IMR-90 (cell line): ENCODE measurements at places on chromosomes 16 and 17.

DNA sequence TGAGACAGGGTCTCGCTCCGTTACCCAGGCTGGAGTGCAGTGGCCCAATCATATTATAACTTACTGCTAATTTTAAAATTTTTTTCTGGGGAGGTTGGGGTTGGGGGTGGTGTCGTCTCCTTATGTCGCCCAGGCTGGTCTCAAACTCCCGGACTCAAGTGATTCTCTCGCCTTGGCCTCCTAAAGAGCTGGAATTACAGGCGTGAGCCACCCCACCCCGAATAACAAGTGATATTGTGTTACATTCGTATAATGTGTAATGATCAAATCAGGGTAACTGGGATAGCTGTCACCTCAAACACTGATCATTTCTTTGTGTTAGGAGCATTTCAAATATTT is 16.2 kb upstream of the KPNA2 start:
- no peak for DNase-seq

DNA sequence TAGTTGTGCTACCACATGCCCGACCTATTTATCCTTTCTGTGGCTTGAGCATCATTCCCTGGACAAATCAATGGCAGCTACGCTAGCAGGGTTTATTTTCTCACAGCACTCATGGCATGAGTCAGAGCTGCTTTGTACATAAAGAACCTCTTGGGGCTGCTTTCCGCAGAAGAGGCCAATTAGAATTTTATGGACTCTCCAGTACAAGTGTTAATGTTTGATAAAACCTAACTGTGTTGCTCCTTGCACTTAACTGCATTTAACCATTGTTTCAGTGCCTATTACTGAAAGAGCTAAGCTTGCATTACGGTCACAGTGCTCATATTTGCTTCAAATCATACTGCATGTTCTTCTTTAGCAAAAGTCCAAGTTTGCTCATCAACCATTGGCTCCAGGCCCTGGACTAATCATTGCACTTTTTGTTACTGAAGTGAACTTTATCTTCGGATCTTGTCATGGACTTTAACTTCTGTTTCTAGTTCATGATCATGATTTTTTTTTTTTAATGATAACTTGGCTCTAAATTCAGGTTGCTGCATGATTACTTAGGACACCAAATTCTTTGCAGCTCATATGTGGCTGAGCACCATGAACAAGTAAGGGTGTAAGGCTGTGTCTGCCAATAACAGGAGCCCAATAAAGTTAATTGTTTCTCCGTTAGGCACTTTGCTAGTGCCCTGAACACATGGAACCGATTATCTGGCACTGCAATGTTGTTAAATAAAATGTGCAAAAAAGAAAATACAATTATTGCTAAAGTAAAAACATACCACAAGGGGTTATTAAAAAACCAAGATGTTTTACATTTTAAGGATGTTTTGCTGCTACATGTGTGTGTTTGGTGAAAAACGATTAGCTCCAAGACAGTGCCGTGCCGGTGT is 492.2 kb downstream of the KCNJ2 start:
- DNase-seq: peak; percentile 12

DNA sequence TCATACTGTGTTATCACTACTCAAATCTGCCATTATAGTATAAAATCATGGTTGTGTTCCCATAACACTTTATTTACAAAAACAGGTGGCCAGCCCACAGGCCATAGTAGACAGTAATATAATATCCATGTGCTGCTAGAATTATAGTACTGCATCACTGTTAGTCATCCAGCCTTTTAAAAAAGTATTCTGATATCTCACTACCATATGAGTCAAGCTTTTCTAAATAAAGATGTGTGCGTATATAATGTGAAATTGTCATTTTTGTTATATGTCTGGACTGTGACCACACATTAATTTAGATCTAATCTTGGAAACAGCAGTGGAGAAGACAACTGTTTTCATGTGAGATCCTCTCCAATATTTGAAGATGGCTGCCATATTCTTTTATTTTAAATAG is 1049.1 kb upstream of the GOT2 start:
- DNase-seq: peak; percentile 7

GRCh38 chr16:85986931-85987749 is 88.2 kb downstream of the IRF8 start:
- no peak for DNase-seq

GRCh38 chr16:86578611-86579267 is 390 bp downstream of the FOXL1 start:
- DNase-seq: peak; percentile 80

DNA sequence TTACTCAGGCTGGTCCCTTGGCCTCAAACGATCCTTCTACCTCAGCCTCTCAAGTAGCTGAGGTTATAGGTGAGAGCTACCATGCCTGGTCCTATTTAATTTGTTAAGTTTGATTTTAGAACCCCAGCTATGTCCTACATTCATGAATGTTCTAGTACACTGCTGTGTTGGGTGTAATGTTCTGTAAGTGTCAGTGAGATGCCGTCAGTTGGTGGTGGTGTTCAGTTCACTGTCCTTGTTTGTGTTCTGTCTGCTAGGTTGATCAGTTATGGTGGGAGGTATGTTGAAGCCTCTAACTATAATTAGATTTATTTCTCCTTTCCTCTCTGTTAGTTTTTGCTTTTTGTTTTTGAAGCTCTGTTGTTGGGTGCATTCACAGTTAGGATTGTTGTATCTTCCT is 8.3 kb downstream of the IST1 start:
- DNase-seq: no peak

DNA sequence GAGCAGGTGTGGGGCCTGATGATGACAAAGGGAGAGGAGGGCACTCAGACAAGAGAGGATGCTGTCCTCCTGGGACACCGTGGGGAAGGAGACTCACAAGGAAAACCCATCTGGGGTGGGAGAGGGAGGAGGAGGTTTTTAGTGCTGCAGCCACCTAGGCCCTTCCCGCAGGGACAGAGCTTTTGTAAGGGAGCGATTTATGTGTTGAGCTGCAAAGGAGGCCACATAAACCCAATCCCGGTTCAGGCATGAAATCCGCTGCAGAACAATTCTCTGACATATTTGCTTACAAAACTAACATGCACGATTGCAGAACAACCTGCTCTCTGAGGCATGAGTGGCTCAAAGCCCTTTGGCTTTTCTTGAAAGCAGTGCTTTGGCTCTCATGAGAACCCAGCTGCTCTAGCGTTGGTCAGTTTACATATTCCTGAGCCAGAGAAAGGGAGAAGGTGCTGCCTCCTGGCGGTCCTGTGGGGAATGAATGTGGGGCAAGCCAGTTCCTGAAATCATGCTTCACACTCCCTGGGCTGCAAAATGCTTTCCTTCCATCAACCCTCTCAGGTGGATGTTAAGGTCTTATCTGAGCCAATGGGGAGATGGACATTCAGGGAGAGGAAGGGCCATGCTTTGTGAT is 122.4 kb upstream of the NLRP1 start:
- peak; percentile 63 for DNase-seq

DNA sequence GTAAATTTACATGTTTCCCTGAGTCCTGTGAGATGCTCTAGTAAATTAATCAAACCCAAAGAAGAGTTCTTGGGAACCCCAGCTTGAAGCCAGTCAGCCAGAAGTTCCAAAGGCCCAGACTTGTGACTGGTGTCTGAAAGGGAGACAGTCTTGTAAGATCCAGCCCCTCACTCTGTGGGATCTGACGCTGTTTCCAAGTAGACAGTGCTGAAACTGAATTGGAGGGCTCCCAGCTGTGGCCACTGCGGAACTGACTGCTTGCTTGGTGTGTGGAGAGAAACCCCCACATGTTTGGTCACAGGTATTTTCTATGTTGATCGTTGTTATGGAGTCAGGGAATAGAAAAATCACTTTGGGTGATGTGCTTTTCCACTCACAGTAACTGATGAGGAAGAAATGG is 5.5 kb upstream of the CDRT4 start:
- no peak for DNase-seq

DNA sequence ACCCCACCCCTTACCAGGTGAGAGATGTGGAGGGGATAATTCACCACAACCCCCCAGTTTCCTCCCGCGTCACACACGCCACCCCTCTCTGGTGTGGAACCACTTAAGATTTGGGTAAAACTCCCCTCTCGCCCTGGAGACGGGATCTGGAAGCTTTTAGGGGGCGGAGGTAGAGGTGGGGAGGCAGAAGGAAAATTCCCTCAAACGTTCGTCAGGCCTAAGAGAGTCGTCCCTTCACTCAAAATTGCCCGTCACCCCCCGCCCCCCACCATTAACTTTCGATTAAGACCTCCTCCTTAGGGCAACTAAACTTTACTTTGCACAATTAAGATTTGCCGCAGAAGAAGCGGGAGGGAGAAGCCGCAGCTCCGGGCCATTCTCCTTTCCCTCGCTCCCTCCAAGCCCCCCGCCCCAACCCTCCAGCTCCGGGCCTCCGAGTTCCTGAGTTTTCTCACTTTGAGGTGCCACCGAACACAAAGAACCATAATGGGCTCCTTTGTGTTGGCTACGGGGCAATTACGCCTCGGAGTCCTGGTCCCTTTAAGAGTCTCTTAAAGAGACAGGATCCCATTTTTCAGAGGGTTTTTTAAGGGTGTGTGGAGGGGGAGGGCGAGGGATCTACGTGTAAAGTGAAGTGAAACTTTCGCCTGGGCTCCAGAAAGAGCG is 985 bp upstream of the FZD2 start:
- peak; percentile 63 for DNase-seq

DNA sequence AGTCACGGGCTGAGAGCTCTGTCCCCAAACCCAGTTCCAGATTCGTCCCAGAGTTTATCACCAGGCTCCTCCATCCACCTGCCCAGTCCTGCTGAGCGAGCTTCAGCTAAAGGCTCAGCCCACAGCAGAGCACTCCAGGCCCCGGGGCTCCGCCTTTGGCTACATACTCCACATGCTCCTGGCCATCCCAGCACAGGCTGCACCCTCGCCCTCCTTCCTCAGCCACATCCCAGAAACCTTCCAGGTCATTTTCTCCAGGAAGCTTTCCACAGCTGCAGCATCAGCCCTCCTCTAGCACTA is 4.7 kb upstream of the CD2BP2 start:
- DNase-seq: no peak

- DNase-seq: no peak
Measured at GRCh38 chr16:50555952-50556673, 7.9 kb downstream of the NKD1 start.
